ENCODE measurements at places on chromosomes 16 and 17.

GRCh38 chr17:74513987-74514631 is 17.2 kb downstream of the CD300LB start:
- DNase-seq: peak; percentile 46

GRCh38 chr17:38800237-38800760 is 943 bp upstream of the PIP4K2B start:
- DNase-seq: peak; percentile 49

DNA sequence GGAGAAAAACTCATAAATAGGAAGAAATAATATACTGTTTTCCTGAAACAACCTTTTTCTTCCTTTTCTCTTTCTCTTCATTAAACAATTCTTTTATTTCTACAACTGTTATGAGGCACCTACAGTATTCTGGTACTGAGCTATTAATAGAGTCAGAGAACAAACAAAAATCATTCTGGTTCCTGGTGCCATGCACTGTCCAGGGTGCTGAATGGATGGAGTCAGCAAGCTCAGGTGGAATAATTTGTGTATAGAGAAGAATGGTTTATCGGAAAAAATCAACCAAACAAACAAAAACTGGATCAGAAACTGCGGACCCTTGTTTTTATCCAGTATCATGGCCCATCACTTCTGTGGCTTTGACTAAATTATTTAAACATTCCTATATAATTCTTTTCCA is 430.3 kb upstream of the GOT2 start:
- DNase-seq: no peak

GRCh38 chr16:35207059-35207999 is 1747.9 kb downstream of the TP53TG3F start:
- DNase-seq: no peak

- peak; percentile 22 for DNase-seq
These were observed at the start of gene CD300LG for GRCh38 chr17:43846963-43847371. TSS of gene CD300LG (plus strand) at chr17:43847176. CDS start at chr17:43847217, 41 bp downstream.

GRCh38 chr16:26111900-26112299 is 420.1 kb downstream of the HS3ST4 start:
- no peak for DNase-seq

- peak; percentile 30 for DNase-seq
These were observed 1.8 kb upstream of the RARA start for GRCh38 chr17:40307001-40307730.

DNA sequence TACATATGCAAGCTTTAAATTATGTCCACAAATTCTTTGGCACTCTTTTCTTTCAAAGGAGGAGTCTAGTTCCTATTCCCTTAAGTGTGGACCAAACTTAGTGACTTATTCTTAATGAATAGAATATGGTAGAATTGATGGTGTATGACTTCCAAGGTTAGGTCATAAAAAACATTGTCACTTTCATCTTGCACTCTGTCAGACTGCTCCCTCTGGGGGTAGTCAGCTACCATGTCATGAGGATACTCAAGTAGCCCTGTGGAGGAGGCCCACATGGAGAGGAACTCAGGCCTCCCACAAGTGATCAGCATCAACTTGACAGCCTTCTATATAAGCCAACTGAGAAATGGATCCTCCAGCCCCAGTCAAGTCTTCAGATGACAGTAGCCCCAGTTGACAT is 58.0 kb upstream of the SCNN1B start:
- DNase-seq: no peak

DNA sequence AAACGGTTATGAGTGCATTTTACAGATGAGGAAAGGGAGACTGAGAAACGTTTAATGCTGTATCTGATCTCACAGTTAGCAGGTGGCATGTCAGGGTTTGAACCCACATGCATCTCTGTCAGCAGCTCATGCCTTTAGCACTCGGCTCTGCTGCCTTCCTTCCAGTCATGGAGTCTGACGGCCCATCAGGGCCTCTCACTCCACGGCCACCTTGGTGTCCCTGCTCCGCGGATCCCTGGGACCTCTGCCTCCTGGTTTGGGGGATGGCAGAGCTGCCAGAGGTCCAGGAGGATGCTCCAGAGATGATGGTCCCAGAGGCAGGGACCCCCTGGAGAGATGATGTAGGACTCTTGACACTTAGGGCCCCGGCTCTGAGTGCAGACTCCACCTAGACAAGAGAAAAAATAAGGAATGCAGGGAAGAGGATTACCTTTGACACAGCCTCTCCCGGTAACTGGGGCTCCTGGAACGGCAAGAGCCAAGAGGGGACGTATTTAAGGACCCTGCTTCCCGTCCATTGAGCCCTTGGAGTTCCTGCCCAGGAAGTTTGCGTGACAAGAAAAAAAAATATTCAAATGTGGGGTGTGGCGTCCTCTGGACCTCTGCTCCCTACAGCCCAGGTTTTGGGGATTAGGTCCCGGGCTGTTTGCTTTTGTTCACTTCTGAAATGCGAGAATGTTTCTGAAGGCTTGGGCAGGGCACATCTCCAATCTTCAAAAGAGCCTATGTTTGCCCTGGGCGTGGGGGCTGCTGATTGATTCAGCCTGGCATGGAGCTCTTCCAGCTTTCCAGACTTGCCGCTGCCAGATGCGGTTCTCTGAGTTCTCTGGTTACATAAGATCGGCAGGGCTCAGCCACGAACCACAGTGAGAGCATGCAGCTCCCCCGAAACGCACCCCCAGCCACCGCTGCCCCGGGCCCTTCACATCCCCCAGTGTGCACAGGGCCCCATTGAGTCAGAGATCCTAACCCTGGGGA is at the start of gene ALDH3A1:
Gene ALDH3A1 (minus strand): TSS at position 470 of the 978 bp plus-strand sequence. CDS start 3,169 bp downstream, outside the sequence.
- peak; percentile 18 for DNase-seq

DNA sequence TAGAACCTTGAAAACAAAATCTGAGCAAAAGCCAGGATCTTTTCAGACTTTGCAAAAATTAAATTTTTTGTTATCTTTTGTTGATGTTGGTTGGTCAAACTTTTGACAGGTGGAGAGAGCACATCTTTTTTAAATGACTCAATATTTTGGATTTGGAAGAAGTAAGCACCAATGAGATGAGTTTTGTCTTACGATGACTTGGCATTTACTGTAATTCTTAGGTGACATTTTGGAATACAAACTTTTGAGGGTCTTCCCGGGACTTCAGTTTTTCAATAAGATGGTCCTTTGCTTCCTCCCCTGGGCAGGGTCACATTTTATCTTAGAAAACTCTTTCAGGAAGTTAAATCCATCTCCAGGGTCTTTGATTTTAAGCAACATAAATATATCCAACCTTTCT is 423.9 kb downstream of the HS3ST3B1 start:
- no peak for DNase-seq

DNA sequence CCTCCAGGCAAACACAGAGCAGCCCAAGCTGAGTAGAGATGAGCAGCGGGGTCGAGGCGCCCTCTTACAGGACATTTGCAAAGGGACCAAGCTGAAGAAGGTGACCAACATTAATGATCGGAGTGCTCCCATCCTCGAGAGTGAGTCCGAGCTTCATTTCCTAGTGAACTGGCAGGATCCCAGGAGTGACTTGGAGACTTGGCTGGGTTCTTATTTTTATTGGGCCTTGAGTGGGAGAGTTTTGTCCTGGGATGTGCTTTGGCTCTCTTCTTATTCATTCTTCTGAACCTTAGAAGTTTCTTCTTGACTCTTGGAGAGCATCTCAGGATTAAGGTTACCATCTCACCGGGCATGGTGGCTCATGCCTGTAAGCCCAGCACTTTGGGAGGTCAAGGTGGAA is 27.2 kb upstream of the CDC6 start:
- no peak for DNase-seq

- no peak for DNase-seq
These were observed 18.2 kb downstream of the METTL9 start for GRCh38 chr16:21617607-21618006.

GRCh38 chr17:29977836-29978235 is 36.4 kb downstream of the EFCAB5 start:
- no peak for DNase-seq

DNA sequence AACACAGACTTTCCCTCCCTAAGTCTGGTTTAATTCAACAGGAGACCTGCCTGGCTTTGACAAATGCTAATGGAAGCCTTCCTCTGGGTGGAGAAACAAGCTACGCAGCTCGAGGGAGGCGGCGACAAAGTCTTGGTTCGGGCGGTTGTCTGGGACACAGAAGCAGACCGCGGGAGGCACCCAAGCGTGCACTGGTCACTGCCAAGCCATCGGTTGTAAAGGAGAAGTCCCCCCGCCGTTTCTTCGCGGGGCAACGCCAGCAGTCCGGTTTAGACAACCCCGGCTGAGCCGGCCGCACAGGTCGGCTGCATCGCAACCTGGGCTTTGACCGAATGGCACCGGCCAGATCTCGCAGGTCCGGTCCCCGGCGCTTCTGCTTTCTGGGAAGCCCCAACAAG is 586 bp downstream of the GLYR1 start:
- peak; percentile 74 for DNase-seq

GRCh38 chr17:77409282-77410161 is 268.8 kb downstream of the SEC14L1 start:
- peak; percentile 89 for DNase-seq

GRCh38 chr16:57892447-57893096 is 78.4 kb downstream of the CNGB1 start:
- no peak for DNase-seq

Data from ELF-1 (cell line).